ENCODE measurements at places on chromosomes 16 and 17. TPM values are rescaled to one million over a fixed set of nuclear protein-coding genes. Genes with fewer than 3 reads are reported as not detected.

DNA sequence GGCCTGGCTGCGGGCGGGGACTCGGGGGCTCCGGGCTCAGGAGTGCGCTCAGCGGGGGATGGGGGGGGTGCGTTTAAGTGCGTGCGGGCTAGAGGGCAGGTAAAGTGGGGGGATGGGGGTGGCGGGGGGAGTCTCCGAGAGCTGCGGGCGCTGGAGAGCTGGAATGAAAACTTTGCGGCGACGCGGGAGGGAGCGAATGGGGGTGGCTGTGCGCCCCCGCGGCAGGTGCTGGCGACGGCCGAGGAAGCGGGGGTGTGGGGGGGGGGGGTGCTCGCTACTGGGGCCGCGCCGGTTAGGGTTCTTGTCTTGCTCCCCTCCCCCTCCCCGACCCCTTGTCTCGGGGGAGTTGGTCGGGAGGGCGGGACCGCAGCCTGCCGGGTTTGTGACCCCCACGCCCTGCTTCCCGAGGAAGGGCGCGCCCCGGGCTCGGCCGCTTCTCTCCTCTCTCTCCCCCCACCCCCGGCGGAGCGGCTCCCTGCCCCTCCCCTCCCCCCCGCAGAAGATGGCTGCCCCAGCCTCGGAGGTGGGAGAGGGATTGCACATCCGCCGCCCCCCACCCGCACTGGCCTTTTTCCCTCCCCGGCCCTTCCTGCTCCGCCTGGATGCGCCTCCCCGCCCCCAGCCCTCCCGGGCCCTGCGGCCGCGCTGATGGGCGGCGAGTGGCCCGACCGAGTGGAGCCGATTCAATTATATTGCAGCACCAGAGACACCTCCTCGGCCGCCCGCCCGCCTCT lies 649 bp downstream of the GSE1 start:
- peak; percentile 80 for DNase-seq

DNA sequence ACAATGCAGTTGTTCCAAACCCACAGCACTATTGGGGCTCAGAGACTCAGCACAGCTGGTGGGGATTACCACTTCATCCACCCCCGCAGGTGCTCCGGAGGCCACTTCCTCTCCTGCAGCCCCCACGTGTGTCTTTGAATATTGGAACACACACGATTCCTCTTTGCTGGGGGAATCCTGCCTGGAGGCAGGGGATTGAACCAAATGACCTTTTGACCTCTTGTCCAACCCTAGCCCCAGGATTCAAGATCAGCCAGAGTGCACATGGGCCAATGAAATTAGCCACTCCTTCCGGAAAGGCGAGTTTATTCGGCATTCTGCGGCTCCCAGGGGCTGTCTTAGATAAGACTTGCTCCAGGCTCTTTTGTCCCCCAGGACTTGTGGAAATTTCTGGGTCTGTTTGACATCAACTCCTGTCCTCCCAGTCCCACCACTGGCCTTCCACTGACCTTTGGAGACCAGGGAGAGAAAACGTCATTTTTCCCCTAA lies 350.2 kb downstream of the FOXL1 start:
- DNase-seq: no peak

GRCh38 chr17:13027246-13027645 lies 9.4 kb upstream of the ELAC2 start:
- DNase-seq: no peak

GRCh38 chr17:5699814-5700213 lies 115.5 kb upstream of the NLRP1 start:
- DNase-seq: no peak

DNA sequence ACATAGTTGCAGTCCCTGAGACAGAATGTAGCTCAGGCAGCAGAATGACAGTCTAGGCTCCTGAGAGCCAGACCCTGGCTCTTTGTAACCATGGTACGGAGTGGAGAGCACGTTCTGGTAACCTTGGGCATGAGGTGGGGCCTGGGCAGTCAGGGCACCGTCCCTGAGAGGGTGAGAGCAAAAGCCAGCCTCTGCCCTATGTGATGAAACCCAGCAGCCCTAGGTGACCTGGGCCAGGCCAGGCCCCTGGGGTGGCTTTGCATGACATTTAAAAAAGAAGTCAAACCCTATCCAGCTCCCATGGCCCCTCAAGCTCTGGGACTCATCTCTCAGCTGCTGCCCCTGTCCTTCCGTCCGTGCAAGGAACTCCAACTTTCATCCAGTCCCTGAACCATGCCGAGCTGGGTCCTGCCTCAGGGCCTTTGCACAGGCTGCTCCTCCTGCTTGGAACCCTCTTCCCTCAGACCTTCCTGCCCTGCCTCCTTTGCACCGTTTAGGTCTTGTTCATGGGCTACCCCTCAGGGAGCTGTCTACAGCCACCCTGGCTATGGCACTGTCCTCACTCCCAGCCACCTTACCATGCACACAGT lies 188.6 kb downstream of the NTN1 start:
- DNase-seq: no peak

TAT gene
- 0.13 TPM for total RNA-seq

All from sciatic nerve (tissue), 2 donors.